ENCODE measurements at places on chromosomes 13 and 19.

- no peak for DNase-seq
Measured at GRCh38 chr13:85565652-85566051, 233.6 kb downstream of the SLITRK6 start.

DNA sequence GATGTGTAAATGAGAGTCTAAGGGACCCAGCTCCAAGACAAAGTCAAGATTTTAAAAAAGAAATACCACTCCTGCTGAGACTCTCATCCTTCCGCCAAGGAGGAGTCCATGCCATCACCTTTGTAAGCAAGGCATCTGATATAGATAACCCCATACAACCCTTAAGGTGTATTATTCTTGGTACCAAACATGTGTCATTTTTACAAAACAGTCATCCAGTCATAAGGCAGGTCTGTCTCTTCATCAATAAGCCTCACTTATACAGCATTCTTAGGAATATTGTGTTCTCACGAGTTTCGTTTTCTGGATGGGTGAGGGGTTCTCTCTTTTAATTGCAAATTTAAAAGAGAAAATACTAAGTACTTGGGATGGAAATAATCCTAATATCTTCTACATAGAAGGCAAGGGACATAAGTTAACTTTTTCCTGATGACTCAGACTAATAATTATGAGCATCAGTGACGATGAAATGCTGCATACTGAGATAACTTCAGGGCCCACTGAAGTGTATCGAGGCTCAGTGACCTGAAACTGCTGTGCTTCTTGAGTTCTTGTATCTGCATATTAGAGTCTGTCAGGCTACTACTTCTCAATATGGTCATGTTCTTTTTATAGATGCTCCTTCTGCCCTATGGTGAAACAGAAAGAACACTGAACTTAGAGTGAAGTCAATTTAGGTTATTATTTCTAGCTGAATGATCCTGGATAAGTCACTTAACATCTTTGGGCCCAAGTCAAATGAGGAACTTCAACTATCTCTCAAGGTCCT, 166.6 kb downstream of the KLF12 start:
- no peak for DNase-seq

DNA sequence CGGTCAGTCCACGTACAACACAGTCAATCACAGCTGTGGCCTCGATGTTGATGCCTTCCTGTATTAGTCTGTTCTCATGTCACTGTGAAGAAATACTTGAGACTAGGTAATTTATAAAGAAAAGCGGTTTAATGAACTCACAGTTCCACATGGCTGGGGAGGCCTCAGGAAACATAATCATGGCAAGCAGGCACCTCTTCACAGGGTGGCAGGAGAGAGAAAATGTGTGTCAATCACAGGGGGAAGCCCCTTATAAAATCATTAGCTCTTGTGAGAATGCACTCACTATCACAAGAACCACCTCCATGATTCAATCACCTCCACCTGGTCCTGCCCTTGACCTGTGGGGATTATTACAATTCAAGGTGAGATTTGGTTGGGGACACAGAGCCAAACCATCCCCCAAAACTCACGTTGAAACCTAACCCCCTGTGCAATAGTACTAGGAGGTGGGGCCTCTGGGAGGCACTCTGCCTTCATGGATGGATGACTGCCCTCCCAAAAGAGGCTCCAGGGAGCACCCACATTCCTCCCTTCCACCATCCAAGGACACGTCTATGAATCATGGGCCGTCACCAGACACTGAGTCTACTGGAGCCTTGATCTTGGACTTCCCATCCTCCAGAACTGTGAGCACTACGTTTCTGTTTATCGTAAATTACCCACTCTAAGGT, 2.3 kb upstream of the PROZ start:
- DNase-seq: no peak

- DNase-seq: no peak
Measured at GRCh38 chr13:108267347-108267746, 2.2 kb upstream of the TNFSF13B start.

DNA sequence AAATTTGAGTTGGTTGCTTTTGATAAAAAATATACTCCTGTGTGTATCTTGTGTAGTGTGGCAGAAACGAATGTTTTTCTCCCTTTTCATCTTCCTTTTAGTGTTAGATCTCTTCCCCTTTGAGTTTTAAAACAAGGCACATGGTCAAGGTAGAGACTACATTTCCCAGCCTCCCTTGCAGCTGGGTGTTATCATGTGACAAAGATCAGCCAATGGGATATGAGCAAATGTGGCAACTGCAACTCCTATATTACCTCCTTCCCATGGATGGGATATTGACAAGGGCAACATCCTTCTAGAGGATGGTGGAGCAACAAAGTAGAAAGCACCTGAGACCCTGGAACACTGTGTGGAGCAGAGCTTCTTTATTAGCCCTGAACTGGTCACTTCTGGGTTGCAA, 42.4 kb downstream of the ADGRE3 start:
- DNase-seq: peak; percentile 54

DNA sequence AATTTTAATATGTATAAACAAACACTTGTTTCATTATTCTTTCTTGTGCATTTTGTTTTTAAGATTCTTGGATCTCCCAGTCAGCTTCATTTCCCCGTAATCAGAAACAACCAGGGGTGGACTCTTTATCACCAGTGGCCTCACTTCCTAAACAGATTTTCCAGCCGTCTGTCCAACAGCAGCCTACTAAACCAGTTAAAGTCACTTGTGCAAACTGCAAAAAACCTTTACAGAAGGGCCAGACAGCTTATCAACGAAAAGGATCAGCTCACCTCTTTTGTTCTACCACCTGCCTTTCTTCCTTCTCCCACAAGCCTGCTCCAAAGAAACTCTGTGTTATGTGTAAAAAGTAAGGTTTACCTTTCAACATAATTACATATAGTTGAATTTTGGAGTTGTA, 44.3 kb downstream of the ZMYM2 start:
- peak; percentile 19 for DNase-seq

DNA sequence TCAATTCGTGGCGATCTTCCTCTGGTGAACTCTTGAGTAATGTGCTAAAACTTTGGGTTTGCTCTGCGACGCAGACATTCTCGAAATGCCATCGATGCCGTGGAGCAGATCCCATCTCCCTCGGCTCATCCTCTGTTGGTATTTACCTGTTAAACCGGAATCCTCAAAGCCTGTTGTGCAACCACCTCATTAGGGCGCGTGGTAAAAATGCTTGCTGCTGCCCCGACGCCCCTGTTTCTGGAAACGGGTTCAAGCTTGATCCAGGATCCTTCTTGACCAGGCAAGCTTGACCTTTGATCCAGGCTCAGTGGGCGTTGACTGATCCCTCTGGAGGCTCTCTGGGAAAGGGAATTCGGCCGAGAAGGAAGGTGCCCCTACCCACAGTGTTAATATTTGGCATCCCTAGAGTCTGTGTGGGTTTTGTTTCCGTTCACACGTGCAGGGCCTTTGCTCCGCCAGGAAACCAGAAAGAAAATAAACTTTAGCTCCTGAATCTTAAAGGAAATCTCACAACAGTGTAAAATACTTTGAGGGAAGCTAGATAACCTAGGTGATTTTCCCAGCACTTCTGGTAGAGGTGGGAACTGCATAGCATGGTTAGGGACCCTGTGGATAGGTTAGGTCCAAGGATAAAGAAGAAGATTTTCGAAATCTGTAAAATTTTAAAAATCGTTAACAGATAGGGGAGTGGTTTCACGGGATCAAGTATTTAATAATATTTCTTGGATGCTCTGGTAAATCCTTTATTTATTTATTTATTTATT, 1.1 kb downstream of the LSM14A start:
- peak; percentile 15 for DNase-seq

- DNase-seq: no peak
Measured at GRCh38 chr19:33236696-33237390, 11.2 kb upstream of the SLC7A10 start.

GRCh38 chr13:44389060-44389666, 15.5 kb downstream of the SERP2 start:
- no peak for DNase-seq

DNA sequence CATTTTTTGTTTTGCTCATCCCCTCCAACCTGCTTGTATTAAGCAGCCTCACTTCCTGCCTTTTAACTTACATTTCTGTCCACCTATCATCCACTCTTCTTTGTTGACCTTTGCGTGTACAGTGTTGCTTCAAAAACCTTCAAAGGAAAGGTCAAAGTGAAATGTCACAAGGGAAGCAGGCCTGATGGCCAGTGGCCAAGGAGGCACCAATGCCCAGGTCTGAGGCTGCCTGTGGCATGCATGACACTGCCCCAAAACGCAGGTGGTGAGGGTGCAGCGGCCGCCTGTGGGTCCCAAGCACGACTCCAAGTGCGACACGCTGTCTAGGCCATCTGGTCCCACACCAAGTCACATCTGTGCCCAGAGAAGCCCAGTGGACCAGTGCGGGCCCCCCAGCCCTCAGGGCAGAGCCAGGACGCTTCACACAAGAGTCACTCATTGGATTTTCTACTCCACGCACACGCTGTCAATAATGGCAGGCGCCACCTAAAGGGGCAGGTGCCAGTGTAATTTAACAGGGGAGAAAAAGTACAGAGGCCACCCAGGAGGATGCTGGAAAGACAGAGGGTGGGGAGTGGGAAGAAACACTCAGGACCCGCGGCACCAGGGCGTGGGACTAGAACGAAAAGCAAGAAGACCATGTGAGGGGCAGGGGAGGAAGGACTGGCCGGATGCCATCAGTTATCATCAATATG, 23.5 kb downstream of the SLC7A1 start:
- no peak for DNase-seq

DNA sequence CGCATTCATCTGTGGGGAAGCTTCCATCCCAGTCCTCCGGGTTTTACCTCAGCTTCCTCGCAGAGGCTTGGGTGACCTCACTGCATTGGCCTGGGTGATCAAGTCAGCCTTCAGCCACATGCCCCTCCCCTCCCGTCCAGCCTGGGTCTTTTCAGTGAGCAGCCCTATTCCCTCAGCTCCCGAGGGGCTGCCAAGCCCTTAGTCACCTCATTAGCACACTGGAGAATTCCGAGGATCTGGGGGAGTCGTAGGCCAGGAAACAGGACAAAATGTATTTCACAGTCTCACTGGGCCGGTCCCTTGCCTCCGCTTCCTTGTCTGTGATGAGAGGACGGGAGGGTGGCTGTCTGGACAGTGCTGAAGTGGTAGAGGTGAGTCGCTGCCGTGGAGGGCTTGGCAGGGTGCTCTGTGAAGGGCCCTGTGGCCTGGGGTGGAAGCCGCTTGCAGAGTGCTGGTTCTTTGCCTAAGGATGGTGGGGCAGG, 19.9 kb downstream of the KDM4B start:
- no peak for DNase-seq

DNA sequence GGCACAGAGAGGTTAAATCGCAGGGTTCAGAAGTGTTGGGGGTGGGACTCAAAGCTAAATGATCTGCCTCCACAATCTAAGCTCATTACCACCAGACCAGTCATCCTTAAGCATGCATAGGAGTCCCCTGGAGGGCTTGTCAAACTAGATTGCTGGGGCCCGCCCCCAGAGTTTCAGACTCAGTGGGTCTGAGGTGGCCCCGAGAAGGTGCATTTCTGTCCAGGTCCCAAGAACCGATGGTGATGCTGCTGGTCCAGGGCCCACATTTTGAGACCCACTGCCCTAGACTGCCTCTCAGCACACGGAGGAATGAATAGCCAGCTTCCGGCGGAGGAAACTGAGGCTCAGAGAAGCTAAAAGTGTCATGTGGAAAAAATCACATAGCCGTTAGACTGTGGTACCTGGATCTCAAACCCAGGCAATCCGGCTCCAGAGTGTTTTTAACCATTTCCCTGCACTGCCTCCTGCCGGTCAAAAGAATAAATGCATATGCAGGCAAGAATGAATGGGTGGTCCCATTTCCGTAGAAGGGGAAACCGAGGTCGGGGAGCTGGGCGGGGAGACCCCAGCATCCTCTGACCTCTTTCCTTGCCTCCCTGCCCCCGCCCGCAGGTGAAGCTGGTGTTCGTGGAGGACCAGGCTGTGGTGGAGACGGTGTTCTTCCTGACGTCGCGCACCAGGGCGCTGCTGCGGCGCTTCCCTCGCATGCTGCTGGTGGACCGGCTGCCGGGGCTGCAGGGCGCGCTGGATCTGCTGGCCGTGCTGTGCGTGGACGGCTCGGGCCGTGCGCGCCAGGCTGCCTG, 23.8 kb downstream of the ZSWIM9 start:
- DNase-seq: peak; percentile 24

DNA sequence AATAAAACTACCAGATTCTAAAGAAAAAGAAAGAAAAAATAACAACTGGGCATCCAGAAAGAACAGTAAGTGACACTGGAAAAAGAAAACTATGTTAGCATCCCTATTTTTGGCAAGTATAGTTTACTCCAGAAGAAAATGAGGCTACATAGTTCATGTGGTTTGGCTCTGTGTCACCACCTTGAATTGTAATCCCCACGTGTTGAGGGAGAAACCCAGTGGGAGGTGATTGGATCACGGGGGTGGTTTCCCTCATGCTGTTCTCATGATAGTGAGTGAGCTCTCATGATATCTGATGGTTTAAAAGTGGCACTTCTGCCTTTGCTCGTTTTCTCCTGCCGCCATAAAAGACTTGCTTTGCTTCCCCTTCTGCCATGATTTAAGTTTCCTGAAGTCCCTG, 76.9 kb downstream of the ITGBL1 start:
- DNase-seq: no peak

DNA sequence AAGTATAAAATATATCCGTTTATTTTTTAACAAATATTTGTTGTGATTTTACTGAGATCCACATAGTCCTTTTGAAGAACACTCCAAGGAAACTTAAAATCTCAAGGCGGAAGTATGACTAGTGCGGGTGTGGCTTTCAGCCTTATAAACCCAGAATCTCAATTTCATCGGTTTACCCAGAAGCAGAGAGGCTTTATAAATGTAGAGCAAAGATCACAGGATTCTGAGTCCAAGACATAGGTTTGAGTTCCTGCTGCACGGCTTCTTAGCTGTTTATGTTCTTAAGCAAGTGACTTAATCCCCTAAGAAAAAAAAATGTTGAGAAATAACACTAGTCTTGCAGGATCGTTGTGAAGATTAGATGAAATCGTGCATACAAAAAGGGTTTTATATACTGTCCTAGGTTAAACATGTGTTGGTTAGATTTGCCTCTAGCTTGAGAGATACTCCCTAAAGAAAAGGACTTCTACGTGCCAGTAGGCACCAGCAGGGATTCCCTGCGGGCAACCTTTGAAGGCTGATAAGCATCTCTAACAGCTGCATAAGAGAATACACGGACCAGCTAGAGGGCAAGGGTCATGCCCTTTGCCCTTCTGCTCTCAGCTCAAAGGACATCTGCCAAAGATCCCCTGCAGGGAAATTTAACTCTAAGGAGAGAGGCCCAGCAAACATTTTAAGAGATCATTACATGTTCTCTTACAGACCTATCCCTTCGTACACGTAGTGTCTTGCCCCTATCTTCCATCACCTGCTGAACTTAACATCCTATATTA, 130.4 kb upstream of the MIR17HG start:
- DNase-seq: no peak

DNA sequence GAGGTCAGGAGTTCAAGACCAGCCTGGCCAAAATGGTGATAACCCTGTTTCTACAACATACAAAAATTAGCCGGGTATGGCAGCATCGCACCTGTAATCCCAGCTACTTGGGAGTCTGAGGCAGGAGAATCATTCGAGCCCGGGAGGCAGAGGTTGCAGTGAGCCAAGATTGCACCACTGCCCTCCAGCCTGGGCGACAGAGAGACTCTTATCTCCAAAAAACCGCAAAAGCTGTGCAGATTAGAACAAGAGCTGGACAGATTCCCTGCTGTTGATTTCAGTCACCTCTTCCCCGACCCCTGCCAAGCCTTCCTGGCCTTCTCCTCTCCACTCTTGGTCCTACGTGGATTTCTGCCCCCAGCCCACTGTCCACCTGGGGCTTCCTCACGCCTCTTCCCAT, 8.3 kb downstream of the CAMSAP3 start:
- no peak for DNase-seq
